ENCODE measurements at places on chromosomes 3 and 15.

DNA sequence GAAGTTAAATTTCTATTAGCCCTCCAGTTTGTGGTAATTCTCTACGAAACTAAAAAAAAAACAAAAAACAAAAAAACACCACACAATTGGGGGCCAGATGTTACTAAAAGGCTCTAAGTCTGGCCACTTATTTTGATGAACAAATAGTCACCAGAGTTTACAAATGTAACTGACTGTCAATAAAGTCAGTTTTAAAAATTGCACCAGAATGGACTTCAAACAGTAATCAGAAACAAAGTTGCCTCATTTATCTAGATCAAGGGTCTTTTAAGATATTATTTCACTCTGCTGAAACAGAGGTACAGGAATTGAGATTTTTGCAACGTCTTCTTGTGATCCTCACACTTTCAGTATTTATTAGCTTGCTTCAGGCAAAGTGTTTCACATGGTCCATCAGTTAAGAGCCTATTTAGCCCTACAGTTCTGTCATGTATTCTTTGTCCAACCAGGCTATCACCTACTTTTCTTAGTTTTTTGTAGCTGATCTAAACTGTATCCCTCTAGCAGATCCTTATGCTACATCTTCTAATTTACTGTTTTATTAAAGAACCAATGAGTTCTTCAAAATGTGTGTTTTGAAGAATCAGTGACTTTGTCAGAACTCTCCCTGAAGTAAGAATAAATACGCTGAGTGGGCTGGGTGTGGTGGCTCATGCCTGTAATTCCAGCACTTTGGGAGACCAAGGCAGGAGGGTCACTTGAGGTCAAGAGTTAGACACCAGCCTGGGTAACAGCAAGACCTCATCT is 74.7 kb downstream of the ANKRD28 start:
- no peak for DNase-seq

GRCh38 chr15:67107014-67107812 is 41.8 kb downstream of the SMAD3 start:
- no peak for DNase-seq

DNA sequence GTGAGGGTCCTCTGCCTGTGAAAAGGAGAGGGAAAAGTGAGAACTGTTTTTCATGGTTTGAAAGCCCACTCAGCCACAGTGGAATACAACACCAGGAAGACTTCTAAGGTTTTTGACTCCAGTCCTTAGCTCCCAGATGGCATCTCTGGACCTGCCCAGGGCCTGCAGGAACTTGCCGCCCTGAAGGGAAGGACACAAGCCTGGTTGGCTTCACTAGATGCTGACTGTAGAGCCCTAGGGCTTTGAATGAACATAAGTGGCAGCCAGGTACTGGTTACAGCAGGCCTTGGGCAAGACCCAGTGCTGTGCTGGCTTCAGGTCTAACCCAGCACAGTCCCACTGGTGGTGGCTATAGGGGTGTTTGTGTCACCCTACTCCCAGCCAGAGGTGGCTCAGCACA is 21.3 kb upstream of the TMEM266 start:
- DNase-seq = no peak

DNA sequence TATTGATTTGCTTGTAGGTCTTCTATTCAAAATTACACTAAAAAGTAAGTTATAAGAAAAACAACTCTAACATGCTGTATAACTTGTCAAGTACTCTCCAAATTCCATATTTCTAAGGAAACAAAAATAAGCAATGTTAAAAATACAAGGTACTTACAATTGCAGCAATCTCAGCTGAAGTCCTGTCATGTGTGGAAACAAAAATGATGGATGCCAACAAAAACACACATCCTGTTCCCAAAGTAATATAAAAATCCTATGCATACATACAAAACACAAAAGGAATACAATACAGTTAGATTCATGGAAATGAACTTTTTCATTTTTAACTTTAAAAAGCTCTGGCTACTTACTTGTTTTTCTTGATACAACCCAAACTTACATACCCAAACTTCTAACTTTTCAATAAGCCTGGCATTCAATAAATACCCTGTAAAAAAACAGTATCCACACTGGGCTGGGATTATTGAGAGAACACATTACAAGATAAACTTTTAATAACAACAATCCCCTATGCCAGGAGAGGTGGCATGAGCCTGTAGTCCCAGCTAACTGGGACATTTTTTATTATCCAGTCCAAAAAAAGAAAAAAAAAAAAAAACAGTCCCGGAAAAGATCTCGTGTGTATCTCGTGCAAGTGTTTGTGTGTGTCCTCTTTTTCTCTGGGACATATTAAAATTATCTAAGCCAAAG is 14.7 kb downstream of the CMTM6 start:
- DNase-seq = no peak

- DNase-seq = no peak
These were observed 241.6 kb upstream of the COL8A1 start for GRCh38 chr3:99396651-99397275.

DNA sequence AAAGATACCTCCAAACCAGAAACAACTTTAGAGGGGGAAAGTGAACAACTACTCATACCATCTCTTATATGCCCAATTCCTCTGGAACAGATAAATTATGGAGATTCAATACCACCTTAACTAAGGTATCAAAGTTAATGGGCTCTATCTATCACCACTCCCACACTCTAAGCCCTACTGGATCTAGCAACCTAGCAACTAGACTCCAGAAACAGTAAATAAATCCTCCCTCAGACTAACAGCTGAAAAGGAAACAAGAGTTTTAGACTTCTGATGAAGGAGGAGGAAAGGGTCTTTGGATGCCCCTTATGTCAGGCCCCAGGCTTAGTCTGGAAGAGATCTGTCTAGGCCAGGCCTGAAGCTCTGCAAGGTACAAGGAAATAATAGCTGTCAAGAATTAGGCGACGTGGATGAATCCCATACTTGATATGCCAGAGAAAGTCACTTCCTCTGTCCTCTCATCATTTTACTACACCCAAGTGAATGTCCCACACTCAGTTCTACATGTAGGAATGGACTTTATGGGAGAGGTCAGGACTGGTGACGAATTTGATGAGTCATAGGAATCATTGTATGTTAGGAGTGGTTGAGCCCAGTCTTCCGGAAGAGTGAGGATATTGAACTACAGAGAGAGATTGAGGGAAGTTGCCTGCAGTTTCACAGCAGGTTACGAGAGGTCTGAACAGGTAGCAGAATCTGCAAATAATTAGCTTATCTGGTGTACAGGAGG is 113.8 kb downstream of the AKAP13 start:
- no peak for DNase-seq

DNA sequence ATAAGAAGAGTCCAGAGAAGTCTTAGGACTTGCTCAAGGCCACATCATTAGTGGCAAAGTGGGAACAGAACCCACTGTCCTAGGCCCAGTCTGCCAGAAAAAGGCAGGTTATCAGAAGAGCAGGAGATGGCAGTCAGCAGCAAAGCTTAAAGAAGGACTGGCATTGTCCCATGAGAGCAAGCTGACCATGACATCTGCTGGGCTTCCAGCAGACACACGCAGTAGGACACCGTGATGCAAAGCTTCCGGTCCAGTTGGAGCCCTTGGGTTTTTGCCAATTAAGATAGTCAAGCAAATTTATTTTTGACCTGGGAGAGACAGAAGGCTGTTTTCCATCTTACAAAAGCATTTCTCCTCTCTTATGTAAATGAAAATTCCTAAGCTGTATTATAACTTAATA is 42.1 kb downstream of the ZBTB38 start:
- no peak for DNase-seq

DNA sequence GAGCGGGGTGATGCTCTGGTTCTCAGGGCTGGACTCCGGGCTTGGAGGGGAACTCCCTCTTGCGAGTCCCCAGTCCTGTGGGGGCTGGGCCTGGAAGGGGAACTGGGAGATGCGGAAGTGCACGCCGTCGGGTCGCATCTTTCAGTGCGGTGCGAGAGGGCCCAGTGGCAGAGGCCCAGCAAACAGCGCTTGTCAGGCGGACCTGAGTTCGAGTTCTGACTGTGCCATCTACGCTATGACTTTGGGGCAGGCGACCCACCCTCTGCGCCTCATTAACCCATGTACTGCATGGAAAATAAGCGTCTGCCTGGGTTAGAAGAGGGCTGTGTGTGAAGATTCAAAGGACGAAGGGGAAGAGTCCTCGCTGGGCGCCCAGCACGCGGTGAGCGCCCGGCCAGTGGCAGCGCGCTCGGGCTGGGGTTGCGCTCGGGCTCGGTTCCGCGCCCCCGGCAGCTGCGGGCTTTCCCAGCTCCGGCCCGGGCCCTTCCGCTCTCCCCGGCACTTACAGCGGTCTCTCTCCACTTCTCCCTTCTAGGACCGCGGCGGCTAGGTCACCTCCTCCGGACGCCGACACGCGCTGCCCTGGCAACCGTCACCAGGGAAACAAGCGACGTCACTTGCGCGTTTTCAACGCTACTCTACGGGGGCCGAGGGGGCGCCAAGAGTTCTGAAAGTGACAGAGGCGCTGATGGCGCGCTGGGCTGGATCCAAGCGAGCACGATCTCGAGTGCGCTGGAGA is at the start of gene CCDC13:
TSS of gene CCDC13 (minus strand) at position 584 of the 739 bp plus-strand sequence. CDS start 14,908 bp downstream, outside the sequence.
- DNase-seq = peak; percentile 77

DNA sequence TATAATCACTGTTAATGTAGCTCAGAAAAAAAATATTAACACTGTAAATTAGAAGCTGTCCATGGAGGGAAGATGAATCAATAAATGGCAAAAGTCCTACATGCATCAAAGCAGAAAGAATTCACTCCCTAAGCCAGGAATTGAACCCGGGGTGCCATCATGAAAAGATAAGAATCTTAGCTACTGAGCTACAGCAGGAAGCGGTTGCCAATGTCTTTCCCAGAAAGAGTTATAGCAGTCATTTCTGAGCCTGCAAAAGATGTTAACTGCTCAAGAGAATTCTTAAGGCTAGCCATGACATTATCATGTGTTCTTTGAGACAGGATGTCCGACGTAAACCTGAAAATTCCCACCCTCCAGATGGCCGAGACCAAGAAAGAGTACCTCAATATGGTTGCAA is 47.4 kb upstream of the MKRN3 start:
- DNase-seq = no peak

DNA sequence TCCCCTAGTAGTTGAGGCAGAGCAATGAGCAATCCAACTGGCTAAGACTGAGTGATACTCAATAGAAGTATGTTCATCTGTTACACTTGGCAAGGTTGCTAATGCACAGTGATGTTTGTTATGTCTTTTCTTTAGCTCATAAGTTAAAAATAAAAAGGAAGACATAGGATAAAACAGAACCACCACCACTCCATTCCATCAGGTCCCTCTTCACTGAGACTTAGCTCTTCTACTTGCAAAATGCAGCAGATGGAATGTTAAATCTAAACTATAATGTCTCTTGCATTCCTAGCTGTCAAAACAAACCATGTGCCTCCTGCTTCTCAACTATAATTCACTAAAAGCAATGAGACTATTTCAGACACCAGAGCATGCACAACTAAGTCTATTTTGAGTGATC is 265.6 kb upstream of the UBE2E2 start:
- no peak for DNase-seq

DNA sequence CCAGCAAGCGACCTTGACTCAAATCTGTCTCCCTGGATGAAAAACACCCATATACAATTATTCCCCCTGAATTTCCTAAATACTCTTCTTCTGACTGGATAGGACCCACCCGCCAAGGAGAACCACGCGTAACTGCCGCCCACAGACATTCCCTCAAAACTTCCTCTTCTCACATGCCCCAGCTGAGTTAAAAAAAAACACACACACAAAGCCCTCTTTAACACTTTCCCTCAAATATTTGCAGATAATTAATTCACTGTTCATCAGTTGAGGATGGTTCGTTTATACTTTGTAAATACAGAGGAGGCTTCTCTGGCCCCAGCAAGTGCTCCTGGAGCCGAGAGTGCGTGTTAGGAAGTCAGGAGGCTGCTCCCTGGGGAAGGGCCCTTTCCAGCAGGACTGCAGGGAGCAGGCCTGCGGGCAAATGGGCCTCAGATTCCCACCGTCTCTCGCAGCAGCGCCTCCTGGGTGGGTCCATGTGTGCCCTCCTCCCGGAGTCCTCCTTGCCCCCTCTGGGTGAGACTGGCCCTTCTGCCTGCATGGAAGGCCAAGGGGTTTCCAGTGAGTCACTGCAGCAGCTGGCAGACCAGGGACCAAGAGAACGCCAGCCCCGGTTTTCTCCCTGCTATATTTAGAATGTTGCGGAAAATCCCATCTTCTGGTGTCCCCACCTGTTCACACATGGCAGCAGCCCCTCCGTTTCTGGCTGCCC is 46.8 kb downstream of the MGLL start:
- no peak for DNase-seq

DNA sequence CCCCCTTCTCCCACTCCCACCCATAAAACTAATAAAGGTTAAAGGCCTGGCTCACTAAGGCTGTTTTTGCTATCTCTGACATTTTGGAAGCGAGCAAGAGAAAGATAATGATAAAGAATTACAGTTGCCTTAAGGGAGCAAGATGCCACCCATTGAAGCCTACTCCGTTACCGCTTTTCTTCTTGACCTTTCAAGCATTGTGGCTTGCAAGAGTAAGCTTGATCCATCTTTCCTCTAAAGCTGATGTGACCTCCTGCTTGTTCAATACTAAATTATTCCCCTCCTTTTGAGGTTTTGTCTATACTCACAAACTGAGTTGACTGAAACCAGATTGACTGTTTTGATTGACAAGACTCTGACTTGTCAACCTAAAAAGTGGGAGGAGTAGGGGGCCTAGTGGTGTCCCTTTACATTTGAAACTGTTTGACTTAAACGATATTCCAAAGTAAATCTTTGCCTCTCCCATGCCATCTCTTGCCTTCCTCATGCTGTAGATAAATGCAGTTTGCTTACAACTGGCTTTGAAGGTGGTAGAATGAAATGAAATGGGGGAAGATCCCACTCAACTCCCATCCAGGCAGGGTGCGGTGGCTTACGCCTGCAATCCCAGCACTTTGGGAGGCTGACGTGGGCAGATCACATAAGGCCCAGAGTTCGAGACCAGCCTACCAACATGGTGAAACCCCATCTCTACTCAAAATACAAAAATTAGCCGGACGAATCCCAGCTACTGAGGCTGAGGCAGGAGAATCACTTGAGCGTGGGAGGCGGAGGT is 8.0 kb downstream of the TRIM71 start:
- no peak for DNase-seq

- no peak for DNase-seq
These were observed 1186.7 kb upstream of the EPHA6 start for GRCh38 chr3:95627697-95628096.

GRCh38 chr15:57375827-57376695 is at the start of gene CGNL1:
Gene CGNL1, plus strand, starts transcription at chr15:57376505. Its CDS starts 61,495 bp downstream, at chr15:57438000.
- DNase-seq = no peak

GRCh38 chr3:46700772-46701171 is 420 bp upstream of the TMIE start:
- no peak for DNase-seq

DNA sequence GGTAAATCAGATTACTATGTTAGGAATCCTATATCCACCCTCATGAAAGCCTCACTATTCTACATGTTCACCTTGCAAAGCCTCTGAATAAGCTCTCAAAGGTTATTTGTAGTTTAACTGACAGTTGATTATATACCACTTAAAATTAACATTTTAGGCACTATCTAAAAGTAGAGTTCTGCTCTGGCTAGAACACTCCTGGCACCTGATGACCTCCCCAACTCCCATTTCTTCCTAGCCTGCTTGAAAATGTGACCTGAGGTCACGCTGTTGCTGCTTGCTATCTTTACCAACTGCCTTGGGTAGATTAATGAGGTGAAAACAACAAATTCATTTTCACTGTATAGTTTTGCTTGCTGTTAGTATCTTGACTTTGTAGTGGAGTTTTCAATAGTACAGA is 220.7 kb downstream of the GBE1 start:
- DNase-seq = no peak

Data from Jurkat, Clone E6-1 (cell line).